Neuronal stem cell (in vitro differentiated cells): ENCODE measurements at places on chromosomes 3 and 15.

DNA sequence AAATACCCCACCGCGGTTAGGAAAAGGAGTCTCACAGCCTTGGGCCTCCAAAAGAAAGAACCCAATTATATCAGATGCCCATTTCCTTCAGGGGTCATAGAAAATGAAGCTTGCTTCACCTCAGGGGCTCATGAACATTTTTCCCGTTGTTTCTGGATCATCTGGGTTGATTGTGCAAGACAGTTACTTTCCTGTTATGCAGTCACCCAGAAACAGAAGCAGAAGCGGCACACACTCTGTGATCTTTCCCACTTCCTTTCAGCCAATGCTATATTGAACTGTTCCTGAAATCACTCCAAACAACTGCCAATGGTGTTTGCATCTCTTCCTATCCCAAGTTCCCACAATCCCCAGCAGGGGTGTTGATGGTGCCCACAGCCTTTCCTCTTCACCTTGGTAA, 295.6 kb upstream of the RASGRP1 start:
- no peak overlapping the region for H3K27ac ChIP-seq
- H3K4me1 ChIP-seq = no peaks in the 10 kb centered on the region
- DNase-seq = no peak
- no peaks in the 10 kb centered on the region for H3K36me3 ChIP-seq
- H3K27me3 ChIP-seq = no peaks in the 10 kb centered on the region
- H3K4me3 ChIP-seq = no peak overlapping the region

DNA sequence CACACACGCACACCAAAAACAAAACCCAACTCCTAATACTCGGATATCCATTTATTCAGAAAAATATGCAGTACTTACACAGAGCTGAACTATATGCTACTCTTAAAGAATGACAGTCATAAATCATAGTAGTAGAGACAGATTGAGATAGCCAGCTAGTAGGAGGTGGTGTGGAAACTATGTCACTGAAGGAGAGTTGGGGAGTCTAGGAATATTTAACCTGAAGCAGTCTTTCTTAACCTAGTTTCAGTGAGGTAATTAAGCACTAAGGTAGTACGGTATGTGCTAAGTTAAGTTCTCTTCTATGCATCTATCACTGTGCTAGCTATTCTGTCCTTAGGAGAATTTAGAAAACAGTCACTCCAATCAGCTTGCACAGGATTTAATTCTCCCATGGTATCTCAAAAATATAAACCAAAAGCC, 54.2 kb downstream of the ANKRD28 start:
- H3K27me3 ChIP-seq = no peaks in the 10 kb centered on the region
- DNase-seq = no peak
- no peaks in the 10 kb centered on the region for H3K4me1 ChIP-seq
- H3K36me3 ChIP-seq = no peaks in the 10 kb centered on the region
- no peak overlapping the region for H3K27ac ChIP-seq
- H3K4me3 ChIP-seq = no peak overlapping the region

DNA sequence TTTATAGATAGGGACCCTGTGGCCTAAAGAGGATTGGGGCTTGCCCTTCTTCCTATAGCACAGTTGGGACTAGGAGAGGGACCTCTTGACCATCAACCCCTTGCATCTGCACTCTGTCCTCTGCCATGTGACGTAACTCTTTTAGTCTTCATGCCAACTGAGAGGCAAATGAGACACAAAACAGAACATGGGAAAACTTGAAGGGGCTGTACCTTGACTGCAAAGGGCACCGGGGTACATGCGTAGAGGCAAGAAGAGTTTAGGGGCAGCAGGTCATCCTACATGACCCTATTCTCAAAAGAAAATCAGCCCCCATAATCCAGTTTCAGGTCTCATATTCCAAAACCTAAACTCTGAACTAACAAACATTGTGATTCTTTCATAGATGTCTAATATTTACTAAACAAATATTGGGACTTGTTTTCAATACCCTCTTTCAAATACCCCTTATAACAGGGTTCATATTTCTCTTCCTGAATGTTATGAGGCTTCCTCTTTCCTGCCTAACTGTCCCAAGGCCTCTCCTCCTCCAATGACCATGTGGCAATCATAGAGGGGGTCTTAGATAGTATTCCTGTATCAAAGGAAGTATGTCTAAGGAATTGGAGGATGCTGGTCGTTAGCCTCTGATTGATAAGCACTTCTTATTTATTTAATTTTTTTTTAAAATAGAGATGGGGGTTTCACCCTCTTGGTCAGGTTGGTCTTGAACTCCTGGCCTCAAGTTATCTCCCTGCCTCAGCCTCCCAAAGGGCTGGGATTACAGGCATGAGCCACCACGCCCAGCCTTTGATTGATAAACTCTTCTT, 20.6 kb downstream of the ACKR2 start:
- H3K27ac ChIP-seq = no peak overlapping the region
- no peaks in the 10 kb centered on the region for H3K27me3 ChIP-seq
- H3K4me3 ChIP-seq = no peak overlapping the region
- H3K4me1 ChIP-seq = peaks cover 2% of the 10 kb centered on the region

- DNase-seq = no peak
- H3K27ac ChIP-seq = no peak overlapping the region
- H3K27me3 ChIP-seq = no peaks in the 10 kb centered on the region
- no peaks in the 10 kb centered on the region for H3K36me3 ChIP-seq
Measured at GRCh38 chr3:149368201-149368673, 9.2 kb downstream of the TM4SF1 start.

- no peak overlapping the region for H3K4me3 ChIP-seq
- peaks cover 16% of the 10 kb centered on the region for H3K4me1 ChIP-seq
- no peak for DNase-seq
- H3K27ac ChIP-seq = peak overlapping the region; percentile 6
- H3K27me3 ChIP-seq = no peaks in the 10 kb centered on the region
Measured at GRCh38 chr3:9231471-9231870, 18.0 kb downstream of the SRGAP3 start.

DNA sequence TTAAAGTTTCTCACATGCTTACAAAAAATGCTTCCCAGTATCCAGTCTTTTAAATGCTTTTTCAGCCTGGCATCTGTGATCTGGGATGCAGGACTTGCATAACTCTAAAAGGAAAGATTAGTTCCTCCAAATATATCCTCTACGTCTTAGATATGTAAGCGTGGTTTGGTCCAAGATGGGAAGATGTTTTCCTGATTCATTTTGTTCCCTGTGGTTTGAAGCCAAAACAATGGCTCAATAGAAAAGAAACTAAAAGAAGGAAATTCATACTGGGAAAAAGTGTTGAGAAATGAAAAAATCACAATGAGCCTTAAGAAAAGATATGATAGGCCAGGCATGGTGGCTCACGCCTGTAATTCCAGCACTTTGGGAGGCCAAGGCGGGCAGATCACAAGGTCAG, 1002.8 kb downstream of the NAALADL2 start:
- no peak overlapping the region for H3K27ac ChIP-seq
- no peaks in the 10 kb centered on the region for H3K36me3 ChIP-seq
- no peak overlapping the region for H3K4me3 ChIP-seq

GRCh38 chr3:9903238-9903624, 583 bp downstream of the IL17RE start:
- DNase-seq = no peak
- H3K27ac ChIP-seq = no peak overlapping the region
- H3K4me1 ChIP-seq = peaks cover 3% of the 10 kb centered on the region
- H3K36me3 ChIP-seq = no peaks in the 10 kb centered on the region
- H3K27me3 ChIP-seq = no peaks in the 10 kb centered on the region
